RWPE1 (cell line): ENCODE measurements at places on chromosomes 4 and X.

DNA sequence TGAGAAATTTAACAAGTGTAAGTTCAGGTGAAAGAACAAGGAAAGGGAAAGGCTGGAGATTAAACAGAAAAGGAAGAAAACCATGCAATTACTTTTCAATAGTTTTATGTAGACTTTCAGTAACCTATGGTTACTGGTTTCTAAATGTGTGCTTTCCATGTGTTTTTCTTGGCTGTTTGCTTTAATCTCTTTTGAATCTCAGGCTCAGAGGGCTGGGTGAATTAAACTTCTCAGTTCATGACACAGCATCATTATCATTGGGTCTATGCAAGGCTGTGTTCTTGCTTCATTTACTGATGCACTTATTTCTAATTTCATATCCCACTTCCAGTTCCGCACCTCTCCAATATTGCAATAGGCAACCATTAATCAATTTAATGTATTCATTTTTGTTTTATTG lies 266.5 kb upstream of the UGT8 start:
- no peak for DNase-seq

GRCh38 chrX:105653891-105654290 lies 168.4 kb upstream of the NRK start:
- DNase-seq: no peak

GRCh38 chr4:79047316-79047715 lies 108.1 kb upstream of the PAQR3 start:
- DNase-seq: no peak

GRCh38 chr4:138308356-138308755 lies 66.2 kb upstream of the SLC7A11 start:
- peak; percentile 80 for DNase-seq

- no peak for DNase-seq
These were observed 276.4 kb downstream of the RPA4 start for GRCh38 chrX:97159916-97160800.

DNA sequence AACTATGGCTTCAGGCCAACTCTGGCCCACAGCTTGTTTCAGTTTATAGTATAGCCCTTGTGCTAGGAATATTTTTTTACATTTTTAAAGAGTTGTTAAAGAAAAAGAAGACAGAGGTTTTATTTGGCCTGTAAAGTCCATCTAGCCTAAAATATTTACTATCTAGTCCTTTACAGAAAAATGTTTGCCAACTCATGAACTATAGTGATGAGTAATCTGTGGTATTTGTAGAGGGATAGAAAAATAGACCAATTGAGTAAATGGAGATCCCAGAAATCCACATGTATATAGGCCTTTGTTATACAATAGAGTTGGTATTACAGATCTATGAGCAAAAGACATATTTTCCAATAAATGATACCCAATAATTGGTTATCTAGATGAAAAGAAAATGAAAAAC lies 288.7 kb downstream of the PRDM5 start:
- DNase-seq: no peak

GRCh38 chrX:19772822-19773628 lies 114.4 kb downstream of the SH3KBP1 start:
- no peak for DNase-seq

- peak; percentile 58 for DNase-seq
These were observed 65.6 kb upstream of the BMP2K start for GRCh38 chr4:78710536-78710935.

DNA sequence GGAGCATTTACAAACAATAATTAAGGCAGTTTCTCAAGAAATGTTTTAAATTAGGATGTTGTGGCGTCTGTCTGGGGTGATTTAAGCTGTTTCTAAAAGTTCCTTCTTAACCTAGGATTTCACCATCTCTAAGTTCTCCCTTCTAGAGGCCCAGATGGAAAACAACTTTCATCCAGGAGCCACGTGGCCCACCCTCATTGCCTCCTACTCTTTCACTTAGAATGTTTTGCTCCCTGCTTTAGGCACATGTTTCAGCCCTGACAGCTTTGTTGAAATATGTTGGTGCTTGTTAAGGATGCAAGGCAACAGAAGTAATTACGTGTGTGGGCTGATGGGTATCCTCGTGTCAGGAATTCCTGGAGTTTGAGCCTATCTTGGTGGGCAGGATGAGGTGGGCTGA lies 131.3 kb downstream of the GUCY2F start:
- no peak for DNase-seq

DNA sequence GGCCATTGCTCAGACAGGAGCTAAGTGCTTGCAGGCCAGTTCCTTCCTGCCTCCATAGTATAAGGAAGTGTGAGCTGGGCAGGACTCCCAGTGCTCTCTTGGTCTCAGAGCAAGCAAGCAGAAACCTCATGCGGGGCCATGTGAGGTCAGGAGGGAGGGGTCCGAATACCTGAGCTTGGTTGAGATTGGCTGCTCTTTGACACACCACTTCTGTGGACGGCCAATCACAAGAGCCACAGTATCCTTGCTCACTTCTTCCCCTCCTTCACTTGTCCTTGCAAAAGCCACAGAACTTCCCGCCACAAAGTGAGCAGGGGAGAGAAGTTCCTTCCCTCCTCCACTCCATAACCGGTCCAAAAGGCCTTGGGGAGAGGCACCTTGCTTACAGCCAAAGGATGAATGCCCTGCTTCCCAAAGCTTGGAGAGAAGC lies 56.7 kb downstream of the PRPS1 start:
- peak; percentile 67 for DNase-seq

- DNase-seq: no peak
These were observed 12.1 kb upstream of the TCEAL4 start for GRCh38 chrX:103573202-103573601.

DNA sequence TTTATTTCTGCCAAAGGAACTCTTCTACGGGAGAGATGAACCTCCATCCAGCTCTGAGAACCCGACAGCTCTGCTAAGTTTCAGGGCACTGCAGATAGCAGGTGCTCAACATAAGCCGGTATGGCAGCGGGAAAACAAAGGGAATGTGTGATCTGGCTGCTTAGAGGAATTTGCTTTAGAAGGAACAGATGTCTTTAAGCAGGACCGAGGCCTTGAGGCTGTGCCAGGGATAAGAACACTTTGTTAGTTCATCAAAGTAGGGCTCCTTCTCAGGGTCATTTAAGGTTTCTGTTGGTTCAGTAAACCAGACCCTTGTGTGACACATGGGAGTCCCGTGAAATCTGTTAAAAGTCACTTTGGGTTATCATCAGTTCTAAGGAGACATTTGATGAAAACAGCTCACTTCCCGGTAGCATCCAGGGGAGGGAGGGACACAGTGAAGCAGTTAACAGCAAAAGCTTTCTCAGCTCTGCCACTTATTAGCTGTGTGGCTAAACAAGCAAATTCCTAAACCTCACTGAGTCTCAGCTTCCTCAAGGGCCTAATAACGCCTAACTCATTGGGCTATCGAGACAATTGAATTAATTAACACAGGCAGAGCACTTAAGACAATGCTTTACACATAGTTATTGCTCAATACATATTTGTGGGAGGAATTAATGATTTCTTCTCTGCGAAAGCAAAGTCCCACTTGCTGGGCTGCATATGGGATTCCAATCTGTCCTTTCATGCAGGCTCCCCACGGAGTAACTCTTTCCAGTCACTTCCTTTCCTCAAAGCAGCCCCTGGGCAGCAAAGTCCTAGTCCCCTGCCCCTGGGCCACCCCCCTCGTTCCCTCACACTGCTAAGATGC lies 2.9 kb upstream of the FTSJ1 start:
- DNase-seq: no peak

- DNase-seq: no peak
These were observed 3.0 kb upstream of the APBB2 start for GRCh38 chr4:41217374-41217773.

DNA sequence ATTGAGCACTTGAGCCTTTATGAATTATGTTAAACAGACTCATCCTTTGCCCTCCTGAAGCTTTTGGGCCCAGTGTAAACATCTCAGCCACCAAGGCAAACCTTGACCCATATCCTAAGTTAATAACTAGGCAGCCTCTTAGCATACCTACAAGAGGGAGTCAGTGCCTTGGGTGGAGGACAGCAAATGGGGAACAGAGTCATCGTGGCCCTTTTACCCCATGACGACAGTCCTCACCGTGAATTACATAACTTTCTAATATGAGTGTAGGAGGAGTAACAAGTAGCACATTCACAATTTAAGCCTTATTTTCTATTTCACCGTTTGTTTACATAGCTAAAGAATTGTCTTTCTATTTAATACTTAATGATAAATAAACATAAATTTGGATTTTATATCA lies 16.8 kb downstream of the CLDN22 start:
- no peak for DNase-seq

DNA sequence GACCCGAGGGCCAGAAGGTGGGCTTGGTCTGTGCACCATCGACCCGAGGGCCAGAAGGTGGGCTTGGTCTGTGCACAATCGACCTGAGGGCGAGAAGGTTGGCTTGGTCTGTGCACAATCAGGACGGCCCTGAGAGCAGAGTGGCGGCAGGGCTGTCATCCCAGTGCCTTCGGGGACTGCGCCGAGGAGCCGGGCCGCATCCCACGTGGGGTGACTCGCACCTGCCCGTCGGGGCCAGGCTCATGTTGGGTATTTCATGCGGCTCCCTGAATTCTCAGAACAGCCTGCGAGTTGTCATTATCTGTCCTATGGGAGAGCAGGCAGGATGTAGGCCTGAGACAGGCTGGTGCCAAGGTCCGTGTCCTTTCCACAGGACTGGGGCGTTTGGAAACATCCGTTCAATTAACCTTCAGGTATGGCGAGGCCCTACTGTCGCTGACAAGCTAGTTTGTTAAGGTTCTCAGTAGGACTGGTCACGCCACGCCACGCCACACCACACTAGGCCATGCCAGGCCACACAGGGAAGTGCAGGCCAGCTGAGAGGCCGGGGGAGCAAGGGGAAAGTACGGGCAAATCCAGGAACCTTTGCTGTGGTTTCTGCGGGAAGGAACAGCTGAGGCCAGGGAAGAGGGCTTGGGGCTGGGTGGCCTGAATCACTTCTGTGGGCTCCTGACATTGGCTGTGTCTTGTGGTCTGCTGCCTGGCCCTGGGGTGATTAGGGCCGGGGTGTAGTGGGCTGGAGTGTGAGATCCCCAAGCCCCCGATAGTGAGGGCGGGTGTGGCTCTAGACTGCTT lies 182.9 kb downstream of the AFAP1 start:
- DNase-seq: no peak

GRCh38 chr4:152064753-152065152 lies 303.9 kb upstream of the GATB start:
- no peak for DNase-seq

GRCh38 chr4:181517491-181517890 lies 725.7 kb upstream of the TENM3 start:
- DNase-seq: no peak

- DNase-seq: no peak
These were observed 135.5 kb downstream of the PALLD start for GRCh38 chr4:168632301-168632725.

GRCh38 chr4:5051278-5052203 lies at the start of gene STK32B:
TSS of gene STK32B (plus strand) at chr4:5051480.
- peak; percentile 46 for DNase-seq

DNA sequence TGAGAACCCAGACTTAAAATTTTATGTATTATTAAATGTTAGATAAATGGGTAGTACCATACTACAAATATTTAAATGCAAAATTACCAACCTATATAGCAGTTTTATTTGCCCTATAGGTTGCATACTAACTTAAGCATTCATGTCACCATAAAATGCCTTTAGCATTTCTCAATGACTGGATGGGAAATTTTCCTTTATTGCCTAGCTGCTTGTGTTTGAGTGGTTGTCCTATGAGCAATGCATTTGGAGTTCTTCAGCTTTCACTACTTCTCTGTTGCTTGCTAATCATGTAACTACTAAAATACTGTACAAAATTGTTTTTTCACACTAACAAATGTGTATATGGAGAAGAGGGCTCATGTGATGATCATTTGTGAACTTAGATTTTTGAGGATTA lies 44.2 kb upstream of the CEP135 start:
- no peak for DNase-seq

- DNase-seq: no peak
These were observed 186.4 kb downstream of the SPRY1 start for GRCh38 chr4:123583043-123583442.

DNA sequence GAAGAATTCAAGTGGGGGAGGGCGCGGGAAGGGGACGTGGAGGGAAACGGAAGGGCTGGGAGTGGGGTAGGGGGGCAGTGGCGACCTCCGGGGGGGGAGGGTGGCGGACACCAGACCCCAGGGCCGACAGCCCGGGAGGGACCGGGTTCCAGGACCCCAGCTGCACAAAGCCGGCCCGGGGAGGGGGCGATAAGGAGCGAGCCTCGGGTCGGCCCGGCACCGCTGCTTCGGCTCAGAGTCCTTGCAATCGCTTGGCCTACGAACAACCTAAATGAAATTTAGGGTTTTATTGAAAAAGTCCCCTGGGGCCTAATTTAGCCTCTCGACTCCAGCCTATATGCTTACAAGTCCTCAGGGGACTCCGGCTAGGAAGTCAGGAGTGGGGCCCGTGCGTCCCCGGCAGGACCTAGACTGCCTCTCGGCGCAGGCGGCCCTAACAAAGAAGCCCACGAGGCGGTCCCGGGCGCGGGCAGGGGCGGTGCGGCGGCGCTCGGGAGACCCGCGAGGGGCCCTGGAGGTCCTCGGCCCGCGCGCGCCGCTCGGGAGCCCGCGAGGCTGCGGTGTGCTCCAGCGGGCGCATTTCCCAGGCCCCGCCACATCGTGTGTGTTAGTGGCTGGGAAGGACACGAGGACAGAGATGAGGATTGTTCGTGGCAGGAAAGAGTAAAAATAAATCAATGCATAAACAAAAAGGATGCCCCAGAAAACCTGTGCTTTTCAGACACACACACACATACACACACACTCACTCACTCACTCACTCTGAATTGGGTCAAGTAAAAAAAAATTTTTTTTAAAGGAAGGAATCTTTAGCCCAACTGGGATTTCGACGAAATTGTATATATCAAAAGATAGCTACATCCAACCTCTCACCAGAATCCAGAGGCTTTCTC lies 70.0 kb downstream of the MGST2 start:
- no peak for DNase-seq

GRCh38 chr4:46820154-46820553 lies 88.9 kb downstream of the COX7B2 start:
- DNase-seq: no peak

GRCh38 chrX:14946606-14947155 lies 73.5 kb downstream of the MOSPD2 start:
- DNase-seq: no peak

DNA sequence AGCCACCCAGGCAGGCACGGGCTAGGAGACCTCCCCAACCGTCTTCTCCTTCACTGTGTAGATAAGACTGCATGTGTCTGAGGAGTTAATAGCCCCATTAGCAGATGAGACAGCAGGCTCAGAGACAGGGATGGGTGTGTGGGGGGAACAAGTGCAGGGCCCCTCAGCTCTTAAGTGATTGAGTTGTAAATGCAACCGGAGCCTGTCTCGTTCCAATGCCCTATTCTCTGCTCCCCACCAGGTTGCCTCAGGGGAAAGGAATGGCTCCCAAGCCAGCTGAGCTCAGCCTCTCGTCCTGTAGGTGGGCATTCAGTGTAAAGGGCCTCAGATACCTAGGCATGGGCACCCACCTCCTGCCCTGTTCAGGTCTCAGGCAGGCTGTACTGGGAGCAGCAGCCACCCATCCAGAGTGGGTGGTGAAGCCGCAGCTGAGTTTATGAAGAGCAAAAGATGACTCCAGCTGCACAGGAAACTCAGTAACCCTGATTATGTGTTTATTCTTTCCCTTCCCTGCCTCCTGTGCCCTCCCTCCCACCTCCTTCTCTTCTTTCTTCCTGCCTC lies 87.3 kb downstream of the PJA1 start:
- DNase-seq: no peak

GRCh38 chrX:30570505-30570904 lies 7.1 kb downstream of the TASL start:
- no peak for DNase-seq
